ENCODE measurements at places on chromosomes 2 and 18.

DNA sequence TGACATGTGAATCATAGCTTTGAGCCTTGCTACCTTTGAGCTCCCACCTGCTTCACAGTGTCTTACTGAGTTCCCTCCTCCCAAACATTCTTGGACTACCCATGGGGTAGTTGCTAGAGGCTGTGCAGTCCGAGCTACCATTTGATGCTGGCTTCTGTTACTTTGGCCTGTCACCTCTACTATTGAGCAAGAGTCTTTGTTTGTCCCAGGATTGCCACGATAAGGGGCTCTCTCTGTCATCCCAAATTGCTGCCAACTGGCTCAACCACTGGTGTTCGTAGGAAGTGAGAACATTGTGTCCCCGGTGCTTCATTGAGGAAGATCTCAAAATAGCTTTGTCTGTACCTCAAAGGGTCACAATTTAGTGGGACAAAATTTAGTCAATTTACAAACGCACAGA, 59.1 kb upstream of the PAX8 start:
- DNase-seq: no peak

- peak; percentile 27 for DNase-seq
These were observed 21.7 kb upstream of the CXCR4 start for GRCh38 chr2:136139631-136140030.

GRCh38 chr2:64915510-64915900, 73.7 kb upstream of the SLC1A4 start:
- DNase-seq: no peak

DNA sequence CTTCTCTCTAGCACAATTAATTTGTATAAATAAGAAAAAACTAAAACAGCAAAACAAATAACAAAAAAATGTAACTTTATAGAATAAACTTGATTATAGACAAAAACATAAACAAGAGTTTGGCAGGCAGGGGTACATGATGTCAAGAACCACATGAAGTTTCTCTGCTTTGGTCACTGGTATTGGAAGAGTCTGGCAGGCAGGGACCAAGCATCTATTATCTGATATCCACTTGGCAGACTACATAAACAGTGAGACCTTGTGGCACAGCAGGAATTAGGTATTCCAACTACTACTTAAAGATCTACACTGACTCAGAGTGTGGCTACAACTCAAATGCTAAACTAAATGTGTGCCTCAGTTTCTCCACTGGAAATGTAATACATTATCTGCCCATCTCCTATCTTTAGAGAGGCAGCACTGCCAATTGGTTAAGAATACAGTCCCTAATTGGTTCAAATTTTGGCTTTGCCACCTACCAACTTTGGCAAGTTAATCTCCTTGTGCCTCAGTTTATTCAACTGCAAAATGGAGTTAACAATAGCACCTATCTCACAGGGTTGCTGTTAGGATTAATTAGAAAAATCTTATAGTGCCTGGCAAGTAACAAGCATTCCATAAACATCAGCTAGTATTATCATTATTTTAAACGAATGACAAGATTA, 2.7 kb downstream of the MAP4K3 start:
- no peak for DNase-seq

GRCh38 chr2:13583609-13584008, 866.9 kb downstream of the TRIB2 start:
- DNase-seq: no peak

GRCh38 chr2:223108351-223109050, 56.5 kb downstream of the KCNE4 start:
- no peak for DNase-seq

DNA sequence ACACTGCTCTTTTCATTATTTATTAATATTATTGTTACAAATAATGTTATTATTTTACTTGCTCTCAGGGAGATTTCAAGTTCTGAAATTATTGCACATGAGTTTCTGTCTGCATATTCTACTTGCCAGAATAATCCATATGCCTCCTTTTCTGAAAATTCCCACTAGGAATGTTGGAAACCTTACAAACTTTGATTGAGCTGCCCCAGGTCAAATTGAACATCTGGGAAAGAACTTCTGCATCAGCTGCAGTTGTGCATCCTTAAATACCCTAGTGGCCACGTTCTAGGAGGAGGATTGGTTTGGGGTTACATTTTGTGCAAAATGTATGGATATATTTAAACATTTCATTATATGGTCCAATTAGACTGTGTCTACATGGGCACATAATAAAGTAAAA, 1302.7 kb upstream of the PIK3C3 start:
- DNase-seq: no peak

DNA sequence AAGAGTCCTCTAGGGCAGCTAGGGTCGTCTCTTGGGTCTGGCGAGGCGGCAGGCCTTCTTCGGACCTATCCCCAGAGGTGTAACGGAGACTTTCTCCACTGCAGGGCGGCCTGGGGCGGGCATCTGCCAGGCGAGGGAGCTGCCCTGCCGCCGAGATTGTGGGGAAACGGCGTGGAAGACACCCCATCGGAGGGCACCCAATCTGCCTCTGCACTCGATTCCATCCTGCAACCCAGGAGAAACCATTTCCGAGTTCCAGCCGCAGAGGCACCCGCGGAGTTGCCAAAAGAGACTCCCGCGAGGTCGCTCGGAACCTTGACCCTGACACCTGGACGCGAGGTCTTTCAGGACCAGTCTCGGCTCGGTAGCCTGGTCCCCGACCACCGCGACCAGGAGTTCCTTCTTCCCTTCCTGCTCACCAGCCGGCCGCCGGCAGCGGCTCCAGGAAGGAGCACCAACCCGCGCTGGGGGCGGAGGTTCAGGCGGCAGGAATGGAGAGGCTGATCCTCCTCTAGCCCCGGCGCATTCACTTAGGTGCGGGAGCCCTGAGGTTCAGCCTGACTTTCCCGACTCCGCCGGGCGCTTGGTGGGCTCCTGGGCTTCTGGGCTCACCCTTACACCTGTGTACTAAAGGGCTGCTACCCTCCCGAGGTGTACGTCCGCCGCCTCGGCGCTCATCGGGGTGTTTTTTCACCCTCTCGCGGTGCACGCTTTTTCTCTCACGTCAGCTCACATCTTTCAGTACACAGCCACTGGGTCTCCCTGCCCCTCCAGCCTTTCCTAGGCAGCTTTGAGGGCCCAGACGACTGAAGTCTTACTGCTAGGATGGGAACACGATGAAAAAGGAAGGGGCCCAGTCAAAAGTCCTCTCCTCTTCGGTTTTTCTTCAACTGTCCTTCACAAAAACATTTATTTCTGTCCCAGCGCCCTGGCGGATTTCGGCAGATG, 8.1 kb downstream of the SIX2 start:
- DNase-seq: no peak

GRCh38 chr2:49004036-49004626, 150.2 kb downstream of the FSHR start:
- DNase-seq: no peak

DNA sequence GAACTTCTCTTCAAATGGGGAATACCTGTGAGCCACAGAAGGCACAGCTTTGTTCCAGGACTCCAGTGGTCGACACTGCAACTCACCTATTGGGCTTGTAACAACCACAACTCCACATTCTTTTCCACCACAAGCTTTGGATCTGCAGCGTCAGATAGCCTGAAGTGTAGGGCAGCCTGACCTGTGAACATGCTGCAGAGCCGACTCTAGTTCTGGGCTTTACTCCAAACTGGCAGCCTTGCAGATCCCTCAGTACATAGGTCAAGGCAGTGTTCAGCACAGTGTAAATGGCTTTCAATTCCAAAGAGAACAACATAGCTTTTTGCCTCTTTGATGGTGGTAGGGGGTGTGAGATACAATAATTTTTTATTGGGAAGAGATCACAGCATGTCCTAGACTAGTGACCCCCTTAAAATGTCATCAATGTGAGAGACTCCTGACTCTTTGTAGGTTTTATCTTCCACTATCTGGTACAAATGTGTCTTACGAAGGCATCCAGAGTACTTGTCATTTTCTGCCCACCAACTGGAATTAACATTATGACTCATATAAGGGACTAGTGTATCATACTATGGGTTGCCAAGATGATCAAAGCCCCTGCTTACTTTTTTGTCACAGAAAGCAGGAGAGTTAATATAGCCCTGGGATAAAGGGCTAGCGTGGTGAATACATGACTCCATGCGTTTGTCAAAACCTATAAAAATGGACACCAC, 149.8 kb downstream of the COPS8 start:
- DNase-seq: no peak

- DNase-seq: no peak
These were observed 570.7 kb downstream of the THSD7B start for GRCh38 chr2:137336067-137336466.

DNA sequence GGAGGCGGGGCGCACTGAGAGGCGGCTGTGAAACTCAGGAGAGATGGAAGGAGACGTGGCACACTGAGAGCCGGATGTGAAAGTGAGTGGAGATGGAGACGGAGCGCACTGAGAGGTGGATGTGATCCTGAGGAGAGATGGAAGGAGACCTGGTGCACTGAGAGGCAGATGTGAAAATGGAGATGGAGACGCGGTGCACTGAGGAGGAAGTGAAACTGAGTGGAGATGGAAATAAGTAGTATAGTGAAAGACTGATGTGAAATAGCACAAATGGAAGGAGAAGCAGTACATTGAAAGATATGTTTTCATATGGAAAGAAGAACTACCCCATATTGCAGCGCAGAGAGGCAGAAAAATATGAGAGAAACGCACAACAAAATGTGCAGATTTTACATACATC, 281.6 kb upstream of the RGPD4 start:
- no peak for DNase-seq

DNA sequence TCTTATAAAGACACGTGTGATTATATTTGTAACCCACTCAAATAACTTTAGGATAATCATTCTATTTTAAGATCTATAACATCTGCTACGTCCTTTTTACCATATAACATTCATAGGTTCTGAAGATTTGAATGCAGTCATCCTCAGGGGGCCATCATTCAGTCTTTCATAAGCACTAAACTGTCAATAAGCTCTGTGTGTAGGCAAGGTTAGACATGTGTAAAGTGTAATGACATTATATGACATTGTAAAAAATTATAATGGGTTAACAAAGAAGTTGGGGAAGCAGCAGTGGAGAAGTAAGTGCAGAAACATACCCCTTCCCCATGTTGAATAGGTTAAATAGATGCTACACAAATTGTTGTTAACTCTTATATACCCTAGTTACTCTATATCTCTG, 845.9 kb downstream of the ERBB4 start:
- DNase-seq: no peak

DNA sequence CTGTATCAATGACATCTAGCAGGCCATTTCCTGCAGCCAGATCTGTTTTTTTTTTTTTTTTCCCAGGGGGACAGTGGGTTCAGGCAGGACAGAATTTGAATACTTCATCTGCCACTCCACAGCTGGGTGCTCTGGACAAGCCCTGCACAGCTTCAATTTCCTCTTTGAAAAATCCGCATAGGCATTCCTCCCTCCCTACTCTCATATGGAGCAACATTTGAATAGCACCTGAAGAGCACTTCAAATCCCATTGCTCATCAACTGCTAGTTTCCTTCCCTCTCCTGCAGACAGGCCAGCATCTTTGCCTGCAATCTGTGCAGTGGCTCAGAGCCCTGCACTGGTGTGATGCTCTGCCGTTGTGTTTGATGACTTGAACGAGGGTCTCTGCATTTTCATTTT, 326.3 kb downstream of the TSN start:
- no peak for DNase-seq

DNA sequence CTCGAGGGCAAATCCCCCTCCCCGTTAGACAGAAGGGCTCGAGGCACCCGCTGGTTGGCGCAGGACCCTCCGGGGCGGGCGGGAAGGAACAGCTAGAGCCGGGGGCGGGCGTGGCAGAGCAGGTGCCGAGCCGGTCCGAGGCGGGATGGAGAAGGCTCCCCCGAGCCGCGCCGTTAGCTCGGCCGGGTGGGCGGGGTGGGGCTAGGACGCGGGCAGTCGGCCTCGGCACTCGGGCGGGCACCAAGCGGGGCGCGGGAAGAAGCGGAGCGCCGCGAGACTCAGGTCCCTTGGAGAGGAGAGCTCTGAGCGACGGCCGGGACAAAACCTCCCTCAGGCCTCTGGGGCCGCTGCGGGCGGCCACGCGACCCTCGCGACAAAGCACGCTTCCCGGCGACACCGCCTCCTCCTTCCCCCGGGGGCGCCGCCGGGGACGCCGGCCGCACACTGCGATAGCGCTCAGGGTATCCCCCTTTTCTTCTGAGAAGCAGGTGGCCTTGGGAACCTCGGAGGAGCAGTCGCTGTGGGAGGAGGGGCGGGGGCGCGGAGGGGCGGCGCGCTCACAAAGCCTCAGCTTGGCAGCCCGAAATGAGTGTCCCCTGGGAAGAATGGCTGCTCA, 721 bp downstream of the FHOD3 start:
- DNase-seq: no peak

DNA sequence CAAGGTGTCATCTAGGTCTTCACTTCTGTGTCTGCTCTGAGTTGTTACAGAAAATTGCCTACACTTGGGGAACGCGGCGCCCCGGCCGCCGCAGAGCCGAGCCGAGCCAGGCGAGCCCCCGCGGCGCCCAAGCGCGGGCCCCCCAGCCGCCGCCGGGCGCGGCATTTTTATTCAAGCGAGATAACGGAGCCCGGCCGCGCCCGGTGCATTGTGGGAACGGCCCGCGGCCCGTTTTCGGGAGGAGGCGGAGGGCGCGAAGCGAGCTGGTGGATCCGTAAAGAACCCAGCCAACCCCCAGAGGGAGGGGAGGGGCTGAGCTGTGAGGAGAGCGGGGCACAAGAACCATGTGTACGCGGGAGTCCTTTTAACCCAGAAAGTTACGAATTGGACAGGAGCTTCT, 191.8 kb downstream of the FTCDNL1 start:
- no peak for DNase-seq

DNA sequence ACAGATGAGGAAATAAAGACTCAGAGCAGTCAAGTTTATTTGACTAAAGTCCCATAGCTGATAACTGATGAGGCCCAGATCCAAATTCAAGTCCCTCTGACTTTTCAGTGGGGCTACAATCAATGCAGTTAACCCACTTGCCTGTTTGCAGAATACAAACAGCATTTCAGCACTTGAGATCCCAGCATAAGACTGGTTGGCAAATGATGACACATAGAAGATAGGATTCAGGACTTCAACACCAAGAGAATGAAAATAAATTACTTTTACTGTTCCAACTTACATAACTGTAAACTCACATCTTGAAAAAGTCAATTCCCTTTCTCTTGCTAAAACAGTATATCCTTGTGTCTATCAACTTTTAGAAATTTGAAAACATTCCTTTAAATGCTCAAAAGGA, 61.2 kb downstream of the CCDC93 start:
- no peak for DNase-seq

GRCh38 chr2:235561450-235561849, 67.6 kb downstream of the AGAP1 start:
- DNase-seq: no peak
